ENCODE measurements at places on chromosomes 13 and 19. TPM values are rescaled to one million over a fixed set of nuclear protein-coding genes. Genes with fewer than 3 reads are reported as not detected.

DNA sequence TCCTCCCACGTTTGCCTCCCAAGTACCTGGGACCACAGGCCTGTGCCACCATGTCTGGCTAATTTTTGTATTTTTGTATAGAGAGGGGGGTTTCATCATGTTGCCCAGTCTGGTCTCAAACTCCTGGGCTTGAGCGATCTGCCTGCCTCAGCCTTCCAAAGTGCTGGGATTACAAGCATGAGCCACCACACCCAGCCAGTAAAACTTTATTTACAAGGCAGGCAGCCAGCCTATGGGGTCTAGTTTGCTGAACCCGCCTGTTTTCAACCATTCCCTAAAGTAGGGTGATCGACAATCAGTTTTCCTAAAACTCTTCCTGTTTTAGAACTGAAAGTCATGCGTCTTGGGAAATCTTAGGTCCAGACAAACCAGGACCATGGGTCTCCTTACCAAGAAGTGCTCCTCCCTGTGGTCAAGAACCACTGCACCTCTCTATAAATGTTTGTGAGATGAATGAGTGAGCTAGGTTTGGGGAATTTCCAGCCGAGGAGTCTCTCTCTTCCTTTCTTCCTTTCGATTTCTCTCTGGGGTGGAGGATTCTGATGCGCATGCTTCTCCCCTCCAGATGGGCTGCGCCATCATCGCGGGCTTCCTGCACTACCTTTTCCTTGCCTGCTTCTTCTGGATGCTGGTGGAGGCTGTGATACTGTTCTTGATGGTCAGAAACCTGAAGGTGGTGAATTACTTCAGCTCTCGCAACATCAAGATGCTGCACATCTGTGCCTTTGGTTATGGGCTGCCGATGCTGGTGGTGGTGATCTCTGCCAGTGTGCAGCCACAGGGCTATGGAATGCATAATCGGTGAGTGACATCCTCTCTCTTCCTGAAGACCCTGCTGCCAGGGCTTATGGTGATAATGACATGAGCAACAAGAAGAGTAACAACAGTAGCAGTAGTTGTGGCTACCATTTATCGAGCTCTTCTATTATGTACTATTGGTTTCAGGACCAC is 38.7 kb downstream of the ADGRE1 start:
- no peak for DNase-seq

DNA sequence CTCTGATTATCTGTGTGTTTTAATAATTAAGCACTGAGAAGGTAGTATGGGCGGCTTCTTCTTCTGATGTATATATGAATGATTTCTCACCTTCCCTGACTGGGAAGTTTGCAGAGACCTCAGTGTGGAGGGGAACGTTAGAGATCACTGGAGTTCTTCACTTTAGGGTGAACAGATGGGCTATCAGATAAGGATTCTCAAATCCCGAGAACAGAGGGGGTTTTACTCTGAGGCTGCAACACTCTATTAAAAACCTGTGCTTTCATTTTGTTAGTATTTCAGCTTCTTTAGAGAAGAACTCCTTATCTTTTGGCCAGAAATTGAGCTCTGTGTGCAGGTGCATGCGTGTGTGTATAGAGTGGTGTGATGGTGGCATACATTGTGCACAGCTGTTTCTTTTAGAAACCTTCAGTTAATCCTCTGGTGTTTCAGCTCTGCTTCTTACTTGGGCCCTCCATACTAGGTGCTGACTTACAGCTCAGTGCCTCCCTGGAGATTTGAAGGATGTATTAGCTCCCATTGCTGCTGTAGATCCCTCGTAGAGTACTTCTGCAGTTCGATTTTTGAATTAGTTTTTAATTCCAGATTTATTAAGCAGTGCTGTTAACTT is 45.3 kb upstream of the PCDH9 start:
- DNase-seq, result no peak

GRCh38 chr13:87094646-87095045 is 576.5 kb upstream of the SLITRK5 start:
- DNase-seq, result no peak

DNA sequence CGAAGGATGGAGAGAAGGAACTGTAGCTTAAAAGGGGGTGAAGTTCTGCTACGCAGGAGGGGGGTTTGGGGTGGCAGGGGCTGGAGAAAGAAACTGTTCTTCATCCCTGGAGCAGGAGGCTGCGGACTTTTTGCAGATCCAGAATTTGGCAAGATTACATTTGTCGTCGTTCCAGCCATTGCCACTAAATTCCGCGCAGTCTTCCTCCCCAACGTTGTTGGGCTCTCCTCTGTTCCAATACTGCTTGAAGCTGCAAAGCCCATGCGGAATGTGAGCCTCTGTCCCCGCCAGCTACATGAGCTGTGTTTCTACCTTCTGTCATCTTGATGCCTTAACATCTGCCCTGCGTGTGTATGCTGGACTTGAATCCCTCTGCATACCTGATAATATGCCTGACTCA is 4.3 kb downstream of the CD209 start:
- no peak for DNase-seq

Gene TSKS
- 2.1 TPM for total RNA-seq

Gene IFNL3
- not detected for total RNA-seq

DNA sequence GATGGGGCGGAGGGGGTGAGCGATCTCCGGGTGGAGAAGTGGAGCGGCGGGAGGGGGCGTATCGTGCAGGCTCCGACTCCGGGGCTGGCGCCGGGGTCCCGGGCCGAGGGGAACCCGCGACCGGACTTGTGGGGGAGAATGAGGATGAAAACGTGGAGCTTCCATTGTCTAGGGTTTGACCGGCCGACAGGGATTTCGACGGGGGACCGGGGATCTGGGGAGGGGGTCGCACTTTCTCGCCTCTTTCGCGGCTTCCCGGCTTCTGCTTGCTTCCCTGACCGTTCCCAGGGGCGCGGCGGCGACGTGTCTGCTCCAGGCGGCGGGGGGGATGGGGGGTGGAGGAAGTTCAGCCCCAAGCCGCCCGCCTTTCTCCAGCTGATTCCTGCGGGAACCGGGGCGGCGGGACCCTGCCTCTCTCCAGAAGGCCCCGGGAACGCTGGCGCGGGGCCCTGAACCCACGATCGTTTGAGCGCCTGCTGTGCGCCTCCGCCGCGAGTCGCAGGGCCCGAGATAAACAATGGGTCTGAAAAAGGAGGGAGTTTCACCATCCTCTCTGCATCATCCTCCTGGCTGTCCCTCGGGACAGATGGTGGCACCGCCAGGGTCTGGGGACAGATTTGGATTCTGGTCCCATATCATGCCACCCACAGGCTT is 790 bp downstream of the TPM4 start:
- no peak for DNase-seq

DNA sequence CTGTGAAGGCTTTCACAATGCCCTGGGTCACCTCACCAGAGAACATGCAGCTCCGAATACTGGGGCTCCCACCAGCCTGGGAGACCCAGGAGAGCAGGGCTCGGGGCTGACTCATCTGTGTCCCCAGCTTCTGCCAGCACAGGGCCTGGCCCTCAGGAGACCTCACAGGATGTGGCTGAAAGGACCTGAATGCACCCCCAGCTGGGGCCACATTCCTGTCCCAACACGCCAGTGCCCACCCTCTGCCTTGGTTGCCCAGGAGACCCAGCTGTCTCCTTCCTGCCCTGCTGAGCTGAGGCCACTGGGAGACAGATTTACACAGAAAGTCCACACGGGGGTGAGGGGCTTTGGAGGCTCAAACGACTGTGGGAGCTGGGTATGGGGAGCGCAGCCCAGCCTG is 11.9 kb downstream of the BCAT2 start:
- no peak for DNase-seq

GRCh38 chr13:80904386-80904785 is 563.5 kb upstream of the SPRY2 start:
- DNase-seq, result no peak

Gene FCAR
- 1.4 TPM for total RNA-seq

GRCh38 chr19:13396250-13397080 is 109.8 kb downstream of the CACNA1A start:
- no peak for DNase-seq

GRCh38 chr13:63128716-63129115 is 1713.1 kb upstream of the PCDH20 start:
- no peak for DNase-seq

GRCh38 chr13:21998279-21998990 is 327.6 kb downstream of the FGF9 start:
- no peak for DNase-seq

- DNase-seq, result no peak
Measured at GRCh38 chr13:26999499-26999898, 172.1 kb downstream of the USP12 start.

Gene LCP1
- total RNA-seq, result 266 TPM

DNA sequence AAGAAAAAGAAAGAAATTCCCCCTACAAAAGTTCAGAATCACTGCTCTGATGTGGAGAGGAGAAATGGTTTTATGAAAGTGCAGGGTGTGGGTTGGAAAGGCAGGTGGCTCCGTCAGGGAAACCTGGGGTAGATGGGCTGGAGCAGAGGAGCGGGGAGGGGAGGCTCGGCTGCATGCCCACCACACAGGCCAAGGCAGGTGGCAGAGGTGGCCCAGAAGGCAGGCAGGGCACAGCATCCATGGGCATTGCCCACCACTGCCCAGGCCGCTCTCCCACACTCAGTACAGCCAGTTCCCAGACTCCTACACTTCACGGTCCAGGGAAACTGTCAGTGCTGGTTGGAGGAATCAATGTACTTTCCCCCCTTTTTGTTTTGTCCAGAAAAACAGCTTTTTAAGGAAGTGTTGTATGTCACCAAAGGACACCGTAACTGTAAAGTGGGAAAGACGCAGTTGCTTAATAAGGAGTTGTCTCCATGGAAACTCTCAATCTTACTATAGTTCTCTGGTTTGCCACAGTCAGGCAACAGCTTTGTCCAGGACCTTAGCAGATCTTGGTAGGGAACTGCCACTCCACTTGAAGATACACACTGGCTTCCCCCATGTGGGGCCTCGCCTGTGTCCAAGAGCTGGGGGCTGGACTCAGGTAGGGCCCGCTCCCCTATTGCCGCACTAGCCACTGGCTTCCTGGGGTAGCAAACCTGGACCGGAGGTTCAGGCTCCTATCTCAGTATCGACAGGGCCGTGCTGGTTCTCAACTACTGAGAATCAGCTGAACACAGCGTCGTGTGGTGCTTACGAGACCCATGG is 82.9 kb downstream of the RAB20 start:
- no peak for DNase-seq

DNA sequence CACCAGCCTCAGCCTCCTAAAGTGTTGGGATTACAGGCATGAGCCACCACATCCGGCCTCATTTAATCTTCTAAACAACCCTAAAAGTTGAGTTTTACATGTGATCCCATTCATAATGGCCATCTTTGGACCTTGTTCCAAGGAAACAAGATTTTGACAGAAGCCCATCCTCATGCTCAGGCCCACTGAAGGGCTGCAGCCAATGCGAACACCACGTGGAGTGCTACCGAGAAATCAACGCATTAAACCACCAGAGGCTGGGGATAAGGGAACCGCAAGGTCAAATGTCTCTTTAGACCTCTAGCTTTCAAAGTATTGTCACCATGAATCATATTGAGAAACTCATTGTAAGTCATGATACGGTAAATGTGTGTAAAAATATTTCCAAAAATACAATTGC is 49.4 kb upstream of the DOCK9 start:
- DNase-seq, result no peak

DNA sequence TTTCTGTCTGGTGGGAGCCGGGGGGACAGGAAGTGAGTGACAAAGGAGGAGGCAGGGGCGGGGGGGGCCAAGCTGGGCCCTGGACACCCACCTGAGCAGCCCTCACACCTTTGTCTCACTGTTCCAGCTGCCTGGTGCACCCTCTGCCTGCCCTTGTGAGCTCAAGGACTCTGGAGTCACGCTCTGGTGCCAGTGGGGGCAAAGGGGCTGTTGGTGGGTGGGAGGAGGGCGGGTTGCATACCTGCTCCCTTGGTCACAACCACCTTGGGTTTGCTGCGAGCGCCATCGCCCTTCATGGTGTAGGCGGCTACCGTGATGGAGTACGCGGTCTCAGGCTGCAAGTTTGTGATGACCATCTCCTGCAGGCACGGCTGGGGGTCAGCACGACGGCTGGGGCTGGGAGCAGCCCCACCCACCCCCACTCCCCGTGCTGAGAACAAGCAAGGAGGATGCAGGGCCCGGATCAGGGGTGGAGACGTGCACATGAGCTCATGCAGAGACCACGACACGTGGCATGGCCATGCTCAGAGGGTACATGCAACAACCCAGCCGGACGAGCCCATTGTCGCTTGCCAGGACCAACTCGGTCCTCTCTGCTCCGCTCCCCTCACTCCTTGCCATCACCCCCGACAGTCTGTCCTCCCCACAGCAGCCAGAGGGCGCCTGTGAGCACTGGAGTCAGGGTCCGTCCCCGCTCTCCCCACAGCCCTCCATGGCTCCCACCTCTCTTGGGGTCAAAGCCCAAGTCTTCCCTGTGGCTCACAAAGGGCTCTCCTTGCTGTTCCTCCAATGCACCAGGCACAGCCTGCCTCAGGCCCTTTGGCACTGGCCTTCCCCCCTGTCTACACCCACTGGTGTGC is 114.9 kb downstream of the PTPRS start:
- no peak for DNase-seq

GRCh38 chr19:19205416-19206410 is 2.5 kb upstream of the NR2C2AP start:
- no peak for DNase-seq

Gene THSD8
- not detected for total RNA-seq

DNA sequence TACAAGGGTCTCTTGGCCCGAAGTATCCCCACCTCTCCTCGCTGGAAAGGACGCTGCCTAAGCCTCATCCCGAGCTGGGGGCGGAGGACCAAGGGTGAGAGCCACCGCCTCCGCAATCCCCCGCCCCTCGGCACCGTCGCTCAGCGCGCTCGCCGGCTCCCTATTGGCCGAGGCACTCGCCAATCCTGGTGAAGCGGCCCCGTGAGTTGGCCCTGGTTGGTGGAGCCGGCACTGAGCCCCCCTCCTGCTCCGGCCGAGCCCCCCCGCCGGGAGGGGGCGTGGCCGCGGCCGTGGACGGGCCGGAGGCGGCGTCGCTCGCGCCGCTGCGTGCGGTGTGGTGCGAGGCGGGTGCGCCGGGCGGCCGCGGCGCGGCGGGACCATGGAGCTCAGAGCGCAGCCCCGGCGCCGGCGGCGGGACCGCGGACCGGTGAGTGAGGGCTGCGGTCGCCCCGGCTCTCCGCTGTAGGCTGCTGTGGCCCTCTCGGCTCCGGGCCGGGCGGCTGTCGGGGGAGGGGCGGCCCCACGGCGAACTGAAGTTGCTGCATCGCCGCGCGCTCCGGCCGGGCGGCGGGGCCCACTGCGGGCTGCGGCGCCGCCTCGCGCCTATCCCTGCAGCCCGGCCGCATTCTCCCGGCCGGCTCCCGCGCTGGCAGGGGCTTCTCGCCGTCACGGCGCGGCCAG is at the start of gene WASF3:
Gene WASF3, plus strand, starts transcription at position 291 of the 681 bp plus-strand sequence. CDS start 84,588 bp downstream, outside the sequence.
- DNase-seq, result no peak
